ENCODE measurements at places on chromosomes 1 and 21.
A peak's percentile ranks its signal among the peaks of the same experiment; 100 is the strongest.

GRCh38 chr1:232574889-232575762 lies 54.8 kb downstream of the SIPA1L2 start:
- H3K4me3 ChIP-seq, result no peak overlapping the region
- DNase-seq, result peak; percentile 57
- H3K36me3 ChIP-seq, result no peaks in the 10 kb centered on the region
- H3K4me1 ChIP-seq, result no peaks in the 10 kb centered on the region
- H3K27me3 ChIP-seq, result no peaks in the 10 kb centered on the region

GRCh38 chr1:19759740-19760089 lies 40.0 kb downstream of the TMCO4 start:
- no peaks in the 10 kb centered on the region for H3K36me3 ChIP-seq
- no peak overlapping the region for H3K27ac ChIP-seq
- DNase-seq, result no peak
- H3K4me3 ChIP-seq, result no peak overlapping the region
- H3K27me3 ChIP-seq, result no peaks in the 10 kb centered on the region

- DNase-seq, result no peak
- H3K27ac ChIP-seq, result no peak overlapping the region
- no peaks in the 10 kb centered on the region for H3K36me3 ChIP-seq
- H3K4me1 ChIP-seq, result no peaks in the 10 kb centered on the region
- H3K4me3 ChIP-seq, result no peak overlapping the region
- peaks cover 24% of the 10 kb centered on the region for H3K27me3 ChIP-seq
These were observed 27.8 kb downstream of the AVPR1B start for GRCh38 chr1:206089341-206089740.

DNA sequence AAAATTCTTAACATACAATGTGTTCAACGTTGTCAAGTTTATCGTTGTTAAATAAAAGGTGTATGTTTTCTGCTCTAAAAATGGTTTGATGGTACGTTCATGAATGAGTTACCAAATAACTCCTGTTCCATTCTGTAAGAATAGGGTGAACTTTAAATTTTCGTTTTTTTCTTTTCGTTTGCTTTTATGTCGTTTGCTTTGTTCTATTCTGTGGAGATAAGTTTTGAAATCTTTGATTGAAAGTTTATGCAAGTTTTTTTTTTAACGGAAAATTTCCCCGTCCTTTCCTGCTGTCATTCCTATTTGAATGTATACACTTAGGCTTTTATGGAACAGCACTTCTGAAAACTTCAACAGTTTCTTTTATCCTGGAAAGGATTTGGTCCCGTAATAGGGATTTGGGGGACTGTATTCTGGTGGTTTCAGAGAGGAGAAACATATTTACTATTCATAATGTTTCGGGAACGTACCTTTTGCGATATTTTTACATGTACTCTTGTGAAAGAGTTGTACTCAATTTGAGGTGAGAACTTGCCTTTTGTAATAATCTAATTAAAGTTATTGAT lies 1.7 kb downstream of the DR1 start:
- H3K27me3 ChIP-seq, result no peaks in the 10 kb centered on the region
- H3K4me3 ChIP-seq, result peak overlapping the region; percentile 98
- DNase-seq, result no peak
- H3K27ac ChIP-seq, result peak overlapping the region; percentile 98
- peaks cover 2% of the 10 kb centered on the region for H3K4me1 ChIP-seq

DNA sequence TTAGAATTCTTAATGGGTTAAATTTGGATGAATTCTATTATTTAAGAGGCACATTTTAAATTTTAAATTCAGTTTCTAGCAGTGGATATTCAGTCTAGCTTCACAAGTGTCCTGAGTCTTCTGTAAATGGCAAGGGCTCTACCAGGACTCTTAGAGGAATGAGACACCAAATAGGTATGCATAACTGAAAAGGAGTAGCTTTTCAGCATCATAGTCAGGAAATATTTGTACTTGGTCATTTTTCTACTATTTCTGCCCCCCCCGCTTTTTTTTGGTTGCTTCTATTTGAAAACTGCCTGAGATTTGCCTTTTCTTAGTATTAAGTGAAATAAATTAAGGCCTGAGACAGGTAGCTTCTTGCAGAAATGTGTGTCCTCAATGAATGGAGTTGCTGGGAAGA lies 80.2 kb downstream of the MAST2 start:
- H3K27me3 ChIP-seq, result no peaks in the 10 kb centered on the region
- DNase-seq, result peak; percentile 80
- no peaks in the 10 kb centered on the region for H3K4me1 ChIP-seq
- no peak overlapping the region for H3K4me3 ChIP-seq
- no peaks in the 10 kb centered on the region for H3K36me3 ChIP-seq

- DNase-seq, result no peak
- H3K4me1 ChIP-seq, result no peaks in the 10 kb centered on the region
- H3K27ac ChIP-seq, result no peak overlapping the region
- H3K36me3 ChIP-seq, result no peaks in the 10 kb centered on the region
These were observed 354.1 kb upstream of the B3GALT2 start for GRCh38 chr1:193540511-193540910.

- no peaks in the 10 kb centered on the region for H3K27me3 ChIP-seq
- no peak overlapping the region for H3K27ac ChIP-seq
- H3K36me3 ChIP-seq, result no peaks in the 10 kb centered on the region
- no peak for DNase-seq
- no peak overlapping the region for H3K4me3 ChIP-seq
These were observed 12.5 kb upstream of the DISP3 start for GRCh38 chr1:11466416-11466815.

GRCh38 chr1:29760067-29760564 lies 523.8 kb downstream of the PTPRU start:
- H3K4me3 ChIP-seq, result no peak overlapping the region
- no peaks in the 10 kb centered on the region for H3K27me3 ChIP-seq
- H3K4me1 ChIP-seq, result no peaks in the 10 kb centered on the region
- DNase-seq, result no peak
- H3K27ac ChIP-seq, result no peak overlapping the region

GRCh38 chr1:85330711-85331290 lies 54.4 kb upstream of the BCL10 start:
- peak overlapping the region; percentile 8 for H3K4me3 ChIP-seq
- peak; percentile 94 for DNase-seq
- peak overlapping the region; percentile 99 for H3K27ac ChIP-seq
- peaks cover 30% of the 10 kb centered on the region for H3K4me1 ChIP-seq
- H3K27me3 ChIP-seq, result no peaks in the 10 kb centered on the region

- H3K4me3 ChIP-seq, result no peak overlapping the region
- H3K36me3 ChIP-seq, result no peaks in the 10 kb centered on the region
- peaks cover 8% of the 10 kb centered on the region for H3K27me3 ChIP-seq
- H3K27ac ChIP-seq, result no peak overlapping the region
- H3K4me1 ChIP-seq, result no peaks in the 10 kb centered on the region
These were observed 1.0 kb upstream of the S100B start for GRCh38 chr21:46605767-46606426.

DNA sequence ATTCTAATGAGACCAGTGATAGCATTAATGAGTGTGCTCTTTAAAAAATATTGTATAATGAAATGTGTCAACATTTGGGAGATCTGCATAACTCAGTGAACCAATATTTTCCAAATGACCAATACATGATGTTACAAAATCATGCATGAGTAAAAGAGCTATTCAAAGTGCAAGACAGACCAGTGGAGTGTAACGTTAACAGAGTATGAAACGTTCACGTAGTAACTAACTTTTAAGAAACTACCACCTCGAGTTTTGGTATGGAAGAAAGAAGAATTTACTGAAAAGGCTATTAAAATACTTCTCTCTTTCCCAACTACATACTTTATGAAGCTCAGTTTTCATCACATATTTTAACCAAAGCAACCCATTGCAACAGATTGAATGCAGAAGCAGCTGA lies 9.6 kb upstream of the SLC6A9 start:
- H3K4me3 ChIP-seq, result no peak overlapping the region
- H3K27me3 ChIP-seq, result no peaks in the 10 kb centered on the region
- no peak overlapping the region for H3K27ac ChIP-seq
- H3K36me3 ChIP-seq, result no peaks in the 10 kb centered on the region
- peaks cover 13% of the 10 kb centered on the region for H3K4me1 ChIP-seq

GRCh38 chr1:154398678-154399077 lies 6.5 kb upstream of the IL6R start:
- H3K4me1 ChIP-seq, result no peaks in the 10 kb centered on the region
- H3K27me3 ChIP-seq, result peaks cover 11% of the 10 kb centered on the region
- H3K4me3 ChIP-seq, result no peak overlapping the region
- H3K27ac ChIP-seq, result no peak overlapping the region

GRCh38 chr1:161216945-161217712 lies 2.0 kb downstream of the FCER1G start:
- peaks cover 14% of the 10 kb centered on the region for H3K4me1 ChIP-seq
- H3K36me3 ChIP-seq, result peaks cover 8% of the 10 kb centered on the region
- DNase-seq, result peak; percentile 80
- H3K27me3 ChIP-seq, result no peaks in the 10 kb centered on the region

DNA sequence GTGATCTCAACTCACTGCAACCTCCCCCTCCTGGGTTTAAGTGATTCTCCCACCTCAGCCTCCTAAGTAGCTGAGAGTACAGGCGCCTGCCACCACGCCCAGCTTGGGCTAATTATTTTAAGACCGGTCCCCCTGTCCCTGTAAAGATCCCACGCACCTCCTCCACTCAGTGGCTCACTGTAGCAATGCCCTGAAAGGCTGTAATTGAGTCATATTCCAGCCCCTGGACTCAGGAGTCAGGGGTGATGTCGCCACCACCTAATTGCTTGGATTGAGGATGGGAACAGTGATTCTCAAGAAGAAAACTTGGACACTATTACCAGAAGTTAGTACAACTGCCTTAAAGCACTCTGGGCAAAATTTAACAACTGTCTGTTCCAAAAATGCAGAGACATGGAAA lies 3.1 kb upstream of the EDARADD start:
- DNase-seq, result no peak
- H3K27me3 ChIP-seq, result no peaks in the 10 kb centered on the region
- no peaks in the 10 kb centered on the region for H3K36me3 ChIP-seq
- no peak overlapping the region for H3K27ac ChIP-seq
- H3K4me3 ChIP-seq, result no peak overlapping the region

DNA sequence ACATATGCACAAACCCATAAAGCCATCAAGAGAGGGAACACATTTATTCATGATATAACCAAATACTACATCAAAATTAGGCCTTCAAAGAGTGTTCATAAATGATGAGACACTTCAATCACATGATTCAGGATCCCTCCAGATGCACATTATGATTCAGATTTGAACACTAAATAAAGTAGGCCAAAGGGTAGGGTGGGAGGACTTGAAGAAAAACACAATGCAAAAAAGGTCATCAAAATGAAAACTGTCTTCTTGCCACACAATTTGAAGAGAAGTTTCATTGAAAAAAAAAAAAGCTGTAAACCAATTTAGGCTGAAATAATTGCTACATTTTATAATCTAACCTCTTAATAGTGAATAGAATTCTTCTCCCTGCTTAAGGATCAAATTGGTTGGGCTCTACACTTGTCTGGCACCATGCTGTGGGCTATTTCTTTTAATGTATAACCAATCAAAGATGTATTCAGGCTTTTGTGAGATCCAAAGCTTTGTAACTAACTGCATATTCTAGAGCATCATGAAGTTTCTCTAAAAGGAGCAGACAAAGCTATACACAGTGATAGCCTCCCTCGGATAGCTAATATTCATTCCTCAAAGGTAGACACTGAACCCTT lies 58.1 kb downstream of the ZSWIM5 start:
- H3K4me3 ChIP-seq, result no peak overlapping the region
- H3K27me3 ChIP-seq, result no peaks in the 10 kb centered on the region
- no peaks in the 10 kb centered on the region for H3K36me3 ChIP-seq
- no peak overlapping the region for H3K27ac ChIP-seq
- no peak for DNase-seq
- H3K4me1 ChIP-seq, result no peaks in the 10 kb centered on the region

GRCh38 chr1:79478160-79478559 lies 471.6 kb upstream of the ADGRL4 start:
- DNase-seq, result no peak
- no peaks in the 10 kb centered on the region for H3K4me1 ChIP-seq
- no peaks in the 10 kb centered on the region for H3K36me3 ChIP-seq
- H3K27ac ChIP-seq, result no peak overlapping the region
- no peak overlapping the region for H3K4me3 ChIP-seq

- peaks cover 8% of the 10 kb centered on the region for H3K36me3 ChIP-seq
- no peaks in the 10 kb centered on the region for H3K27me3 ChIP-seq
- peak overlapping the region; percentile 80 for H3K4me3 ChIP-seq
- H3K27ac ChIP-seq, result peak overlapping the region; percentile 62
These were observed 899 bp downstream of the TOMM40L start for GRCh38 chr1:161226759-161227158.

GRCh38 chr1:164524810-164525209 lies 34.2 kb upstream of the PBX1 start:
- no peaks in the 10 kb centered on the region for H3K27me3 ChIP-seq
- H3K4me3 ChIP-seq, result no peak overlapping the region
- H3K4me1 ChIP-seq, result no peaks in the 10 kb centered on the region
- DNase-seq, result peak; percentile 89
- no peaks in the 10 kb centered on the region for H3K36me3 ChIP-seq

DNA sequence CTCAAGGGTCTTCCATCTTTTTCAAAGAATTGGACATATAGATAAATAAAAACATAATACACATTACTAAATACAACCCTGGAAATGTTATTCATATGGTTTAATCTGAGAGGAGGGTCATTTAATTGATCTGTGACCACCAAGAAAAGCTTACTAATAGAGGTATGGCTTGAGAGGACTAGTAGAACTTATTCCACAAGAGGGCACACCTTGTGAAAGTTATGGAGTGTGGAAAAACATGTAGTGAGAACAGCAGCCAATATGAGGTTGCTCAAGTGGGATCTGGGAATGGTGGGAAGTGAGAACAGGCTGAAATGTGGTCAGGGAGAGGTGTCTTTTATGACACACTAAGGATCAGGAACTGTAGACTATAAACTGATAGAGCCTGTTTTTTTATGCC lies 973.5 kb upstream of the B3GALT2 start:
- H3K4me3 ChIP-seq, result no peak overlapping the region
- no peaks in the 10 kb centered on the region for H3K36me3 ChIP-seq
- H3K4me1 ChIP-seq, result no peaks in the 10 kb centered on the region
- peak; percentile 9 for DNase-seq

DNA sequence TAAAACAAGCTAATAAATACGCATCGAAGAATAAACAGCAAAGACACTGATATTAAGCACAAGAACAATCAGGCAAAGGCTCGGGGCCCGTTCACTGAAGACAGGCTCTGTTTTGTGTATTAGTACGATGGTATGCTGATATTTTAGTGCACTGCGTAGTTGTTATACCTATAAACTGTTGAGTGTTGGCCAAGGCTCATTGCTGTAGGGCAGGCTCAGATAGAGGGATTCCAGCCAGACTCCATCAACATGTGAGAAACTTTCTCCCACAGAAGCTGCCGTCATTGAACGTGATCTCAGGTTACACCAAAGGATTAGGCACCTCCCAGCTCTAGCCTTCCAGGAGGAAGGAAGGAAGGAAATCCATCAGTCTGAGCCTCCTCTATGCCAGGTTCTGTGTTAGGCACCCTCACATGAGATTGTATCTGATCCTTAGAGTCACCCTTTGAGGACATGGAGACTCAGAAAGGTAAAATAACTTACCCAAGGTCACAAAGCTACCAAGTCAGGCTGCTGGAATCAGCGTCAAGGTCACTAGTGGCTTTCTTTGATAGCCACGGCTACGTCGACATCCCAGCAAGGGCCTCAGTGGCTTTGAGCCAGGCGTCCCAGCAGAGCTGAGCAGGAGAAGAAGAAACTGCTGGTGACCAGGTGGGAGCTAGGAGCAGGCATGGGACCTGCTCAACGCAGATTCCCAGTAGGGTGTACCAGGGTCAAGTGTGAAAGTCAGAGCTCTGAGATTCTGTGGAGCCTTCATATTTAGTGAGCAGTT lies 14.8 kb downstream of the BCAR3 start:
- DNase-seq, result peak; percentile 56
- no peak overlapping the region for H3K4me3 ChIP-seq
- H3K27ac ChIP-seq, result no peak overlapping the region
- H3K4me1 ChIP-seq, result peaks cover 45% of the 10 kb centered on the region
- no peaks in the 10 kb centered on the region for H3K27me3 ChIP-seq
- H3K36me3 ChIP-seq, result peaks cover 10% of the 10 kb centered on the region

- no peak for DNase-seq
- no peak overlapping the region for H3K4me3 ChIP-seq
- no peak overlapping the region for H3K27ac ChIP-seq
- H3K36me3 ChIP-seq, result no peaks in the 10 kb centered on the region
These were observed 54.2 kb downstream of the SLC2A1 start for GRCh38 chr1:42904434-42904833.
